ENCODE measurements at places on chromosomes 2 and 18. TPM values are rescaled to one million over a fixed set of nuclear protein-coding genes. Genes with fewer than 3 reads are reported as not detected.

DNA sequence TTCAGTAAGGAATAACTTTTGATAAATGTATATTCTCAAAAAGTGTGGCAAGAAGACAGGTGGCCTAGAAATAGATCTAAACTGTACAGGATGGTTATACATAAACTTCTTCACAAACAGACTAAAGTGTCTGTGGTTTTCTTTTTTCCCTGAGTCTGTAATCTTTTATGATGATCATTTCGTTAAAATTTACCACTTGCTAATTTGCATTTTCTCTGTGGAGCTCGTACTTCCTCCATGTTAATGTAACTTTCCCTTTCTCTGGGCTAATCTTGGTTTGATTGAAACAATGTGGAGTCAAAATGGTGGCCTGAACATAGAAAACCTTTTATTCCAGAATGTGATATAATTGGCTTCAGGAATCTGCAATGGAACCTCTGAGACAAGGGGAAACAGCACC is 166.2 kb downstream of the FTCDNL1 start:
- no peak for DNase-seq
- H3K4me3 ChIP-seq, result no peak overlapping the region
- no peaks in the 10 kb centered on the region for H3K36me3 ChIP-seq
- peaks cover 14% of the 10 kb centered on the region for H3K4me1 ChIP-seq
- H3K27me3 ChIP-seq, result peaks cover 2% of the 10 kb centered on the region

- no peaks in the 10 kb centered on the region for H3K36me3 ChIP-seq
- no peak overlapping the region for H3K4me3 ChIP-seq
- DNase-seq, result no peak
- H3K27ac ChIP-seq, result no peak overlapping the region
Measured at GRCh38 chr2:41141146-41141791, 689.4 kb upstream of the SLC8A1 start.

- no peak overlapping the region for H3K4me3 ChIP-seq
- no peaks in the 10 kb centered on the region for H3K27me3 ChIP-seq
- H3K27ac ChIP-seq, result no peak overlapping the region
- H3K36me3 ChIP-seq, result no peaks in the 10 kb centered on the region
- no peak for DNase-seq
Measured at GRCh38 chr2:163191372-163191771, 352.8 kb upstream of the KCNH7 start.

DNA sequence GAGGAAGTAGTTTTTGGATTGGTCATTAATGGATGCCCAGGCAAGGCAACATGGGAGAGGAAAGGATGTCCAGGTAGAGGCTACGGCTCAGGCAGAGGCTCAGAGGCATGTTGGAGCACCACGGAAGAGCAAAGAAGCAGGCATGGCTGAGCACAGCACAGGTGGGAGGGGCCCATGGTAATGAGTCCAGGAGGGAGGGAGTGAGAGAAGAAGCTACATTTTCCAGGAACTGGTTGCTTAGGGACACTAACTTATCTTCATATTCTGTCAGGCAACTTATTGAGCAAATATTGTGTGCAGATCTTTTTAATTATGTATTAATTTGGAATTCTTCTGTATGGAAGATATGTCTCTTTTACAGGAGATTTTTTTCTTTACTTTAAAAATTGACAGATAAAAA is 42.2 kb downstream of the ARHGEF4 start:
- DNase-seq, result no peak
- H3K36me3 ChIP-seq, result no peaks in the 10 kb centered on the region
- H3K27ac ChIP-seq, result no peak overlapping the region
- H3K27me3 ChIP-seq, result peaks cover 19% of the 10 kb centered on the region
- no peak overlapping the region for H3K4me3 ChIP-seq

DNA sequence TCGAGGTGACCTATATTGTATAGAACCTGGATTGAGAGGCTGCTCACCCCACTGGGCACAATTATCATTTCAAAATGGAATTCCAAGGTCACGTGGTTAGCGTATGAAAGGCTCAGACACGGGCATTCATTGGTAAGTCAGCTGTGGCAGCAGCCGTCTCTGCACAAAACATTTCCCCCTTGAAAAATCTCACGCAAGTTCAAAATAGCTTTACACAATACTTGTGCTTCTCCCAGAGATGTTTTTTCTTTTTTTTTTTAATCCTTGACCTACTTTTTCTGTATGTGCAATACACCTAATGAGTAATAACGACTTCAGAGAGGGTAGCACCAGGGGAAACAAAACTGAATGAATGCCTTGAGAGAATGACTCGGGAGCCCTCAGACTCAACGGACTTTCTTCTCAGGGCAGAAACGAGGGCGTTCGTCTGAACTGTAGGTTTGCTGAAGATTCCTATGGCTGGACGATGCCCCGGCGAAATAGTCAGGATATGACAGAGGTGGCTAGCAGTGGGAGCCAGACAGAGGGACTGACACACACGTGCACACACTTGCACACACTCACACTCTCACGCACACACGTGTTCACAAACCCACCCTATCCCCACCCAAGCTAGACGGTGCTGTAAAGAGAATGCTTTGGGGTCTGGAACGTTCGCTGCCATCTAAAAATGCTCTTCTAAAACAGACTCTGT is 77.8 kb downstream of the PDCL3 start:
- peaks cover 37% of the 10 kb centered on the region for H3K4me1 ChIP-seq
- no peak overlapping the region for H3K27ac ChIP-seq
- no peaks in the 10 kb centered on the region for H3K36me3 ChIP-seq
- DNase-seq, result no peak
- H3K4me3 ChIP-seq, result no peak overlapping the region

DNA sequence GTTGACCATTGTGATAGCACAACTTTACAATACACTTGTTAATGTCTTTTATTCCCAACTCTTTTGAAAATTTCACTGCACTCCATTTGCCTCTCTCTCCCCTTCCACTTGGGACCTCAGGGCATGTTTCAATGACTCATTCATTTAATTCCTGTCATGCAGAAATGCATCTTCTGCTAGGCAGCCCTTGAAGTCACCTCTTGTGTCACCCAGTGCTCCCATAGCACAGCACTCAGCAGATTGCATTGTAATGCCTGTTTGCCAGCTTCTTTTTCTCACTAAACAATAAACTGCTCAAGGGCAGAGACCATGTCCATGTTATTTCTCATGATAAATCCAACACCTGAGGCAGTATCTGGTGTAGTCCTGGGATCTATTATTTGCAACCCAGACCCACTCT is 85.9 kb upstream of the ACSL3 start:
- no peak overlapping the region for H3K4me3 ChIP-seq
- H3K4me1 ChIP-seq, result no peaks in the 10 kb centered on the region
- no peaks in the 10 kb centered on the region for H3K36me3 ChIP-seq
- DNase-seq, result no peak

DNA sequence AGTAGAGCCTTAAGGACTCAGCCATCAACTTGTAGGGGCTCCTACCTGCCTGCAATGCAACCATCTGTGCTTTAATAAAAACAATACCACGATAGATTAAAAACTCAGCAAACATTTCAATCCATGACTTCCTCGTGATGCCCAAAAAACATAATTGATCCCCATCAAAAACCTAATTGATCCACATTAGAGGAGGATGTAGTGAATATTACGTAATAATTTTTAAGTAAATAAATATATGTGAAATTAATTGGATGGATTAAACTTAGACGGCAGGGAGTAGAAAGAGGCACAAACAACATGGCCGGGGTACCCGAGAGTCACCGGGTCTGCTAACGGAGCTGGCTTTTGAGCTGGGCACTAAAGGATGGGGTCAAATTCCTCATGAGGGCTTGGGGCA is 87.3 kb downstream of the ARL4C start:
- H3K36me3 ChIP-seq, result no peaks in the 10 kb centered on the region
- DNase-seq, result no peak
- H3K27me3 ChIP-seq, result no peaks in the 10 kb centered on the region
- peaks cover 11% of the 10 kb centered on the region for H3K4me1 ChIP-seq

DNA sequence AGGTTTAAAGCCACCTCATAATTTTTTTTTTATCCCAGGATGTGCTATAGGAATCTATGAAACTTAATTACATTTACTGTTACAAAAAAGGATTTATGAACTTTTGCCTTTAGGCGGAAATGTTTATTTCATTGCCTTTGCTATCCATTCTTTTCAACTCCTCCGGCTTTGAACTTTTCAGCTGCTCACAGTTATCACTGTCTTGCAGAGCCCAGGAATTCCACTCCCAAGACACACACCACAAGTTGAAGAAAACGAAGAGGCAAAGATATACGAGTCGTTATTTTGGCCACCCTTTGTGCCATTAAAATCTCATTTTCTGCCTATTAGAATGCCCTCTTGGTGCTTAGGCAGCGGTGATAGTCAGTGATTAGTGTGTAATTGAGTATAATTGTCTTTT is 80.0 kb downstream of the PAX3 start:
- H3K36me3 ChIP-seq, result no peaks in the 10 kb centered on the region
- DNase-seq, result no peak
- H3K4me1 ChIP-seq, result no peaks in the 10 kb centered on the region
- H3K27ac ChIP-seq, result no peak overlapping the region
- no peaks in the 10 kb centered on the region for H3K27me3 ChIP-seq

DNA sequence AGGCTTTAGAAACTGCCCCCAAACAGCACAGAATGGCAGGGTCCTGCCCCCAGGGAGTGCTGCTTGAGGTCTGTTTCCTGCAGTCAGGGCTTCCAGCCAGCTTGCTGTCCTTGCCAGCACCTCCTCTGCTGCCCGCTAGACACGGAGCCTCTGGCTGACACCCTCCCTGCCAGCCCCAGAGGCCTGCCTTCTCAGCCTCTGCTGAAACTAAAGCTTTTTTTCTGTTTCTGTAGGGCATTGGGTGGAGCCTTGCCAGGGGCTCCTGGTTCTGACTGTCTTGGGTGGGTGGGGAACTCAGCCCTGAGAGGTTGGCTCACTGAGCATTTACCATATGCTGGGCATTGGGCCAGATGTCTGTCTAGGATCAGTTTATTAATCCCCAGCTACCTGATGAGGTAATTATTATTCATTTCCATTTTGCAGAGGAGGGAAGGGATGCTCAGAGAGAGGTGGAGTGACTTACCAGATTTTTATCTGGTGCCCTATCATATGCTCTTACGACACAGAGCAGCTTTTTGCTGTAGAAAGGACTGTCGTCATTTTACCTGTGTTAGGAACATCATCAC is 35.4 kb downstream of the INPP4A start:
- no peaks in the 10 kb centered on the region for H3K27me3 ChIP-seq
- peaks cover 100% of the 10 kb centered on the region for H3K4me1 ChIP-seq
- peak overlapping the region; percentile 64 for H3K4me3 ChIP-seq
- H3K36me3 ChIP-seq, result peaks cover 57% of the 10 kb centered on the region
- peak; percentile 62 for DNase-seq
- peak overlapping the region; percentile 93 for H3K27ac ChIP-seq

- no peaks in the 10 kb centered on the region for H3K27me3 ChIP-seq
- no peak overlapping the region for H3K27ac ChIP-seq
- H3K4me3 ChIP-seq, result no peak overlapping the region
- DNase-seq, result no peak
- no peaks in the 10 kb centered on the region for H3K4me1 ChIP-seq
Measured at GRCh38 chr18:4960578-4960977, 236.5 kb downstream of the AKAIN1 start.

- no peaks in the 10 kb centered on the region for H3K4me1 ChIP-seq
- no peaks in the 10 kb centered on the region for H3K27me3 ChIP-seq
- H3K36me3 ChIP-seq, result peaks cover 25% of the 10 kb centered on the region
- DNase-seq, result no peak
- H3K4me3 ChIP-seq, result no peak overlapping the region
- no peak overlapping the region for H3K27ac ChIP-seq
Measured at GRCh38 chr2:215367662-215368492, 56.0 kb downstream of the ATIC start.

DNA sequence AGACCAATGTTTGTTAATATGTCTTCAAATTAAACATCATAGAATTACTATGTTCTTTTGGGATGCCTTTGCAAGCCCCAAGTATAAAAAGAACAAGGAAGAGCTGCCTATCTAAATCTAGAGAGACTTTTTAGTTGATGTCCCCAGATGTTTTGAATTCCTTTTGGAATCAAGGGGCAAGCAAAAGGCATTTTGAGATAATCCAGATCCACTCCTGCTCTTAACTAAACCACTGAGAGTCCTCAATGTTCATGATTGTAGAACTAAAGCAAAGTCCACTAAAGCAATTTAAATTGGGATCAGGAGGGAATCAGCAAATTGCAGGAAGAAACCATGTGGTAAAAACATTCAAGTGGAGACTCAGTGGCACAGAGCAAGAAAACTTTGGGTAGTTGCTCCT is 558.5 kb upstream of the VRK2 start:
- no peaks in the 10 kb centered on the region for H3K27me3 ChIP-seq
- H3K27ac ChIP-seq, result no peak overlapping the region
- no peaks in the 10 kb centered on the region for H3K36me3 ChIP-seq
- DNase-seq, result no peak
- H3K4me1 ChIP-seq, result no peaks in the 10 kb centered on the region

GRCh38 chr2:85528355-85528754 is 10.6 kb upstream of the MAT2A start:
- peaks cover 24% of the 10 kb centered on the region for H3K27me3 ChIP-seq
- no peak for DNase-seq
- no peak overlapping the region for H3K4me3 ChIP-seq
- no peaks in the 10 kb centered on the region for H3K36me3 ChIP-seq

DNA sequence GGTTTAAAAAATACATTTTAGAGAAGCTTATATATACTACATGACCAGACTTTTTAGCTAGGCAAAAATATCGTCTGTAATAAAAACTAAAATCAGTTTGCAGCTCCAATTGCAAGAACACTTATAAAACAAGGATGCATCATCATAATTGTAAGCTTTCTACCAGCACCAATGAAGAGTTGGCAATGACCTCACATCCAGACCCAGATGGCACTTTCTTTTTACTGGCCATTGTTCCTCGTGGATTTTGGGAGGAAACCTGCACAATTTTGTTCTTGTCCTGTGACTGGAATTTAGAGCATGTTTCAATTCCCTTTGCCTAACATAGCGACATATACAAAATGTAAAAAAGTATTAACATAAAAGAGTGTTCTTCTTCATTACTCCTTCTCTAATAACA is 174.3 kb downstream of the ZNF521 start:
- no peak overlapping the region for H3K27ac ChIP-seq
- no peaks in the 10 kb centered on the region for H3K4me1 ChIP-seq
- no peak for DNase-seq
- H3K4me3 ChIP-seq, result no peak overlapping the region
- peaks cover 6% of the 10 kb centered on the region for H3K27me3 ChIP-seq

- H3K4me1 ChIP-seq, result no peaks in the 10 kb centered on the region
- no peak overlapping the region for H3K27ac ChIP-seq
- no peaks in the 10 kb centered on the region for H3K27me3 ChIP-seq
- no peaks in the 10 kb centered on the region for H3K36me3 ChIP-seq
- no peak overlapping the region for H3K4me3 ChIP-seq
Measured at GRCh38 chr2:150286730-150287362, 200.6 kb downstream of the RND3 start.

- no peak overlapping the region for H3K27ac ChIP-seq
- H3K36me3 ChIP-seq, result peaks cover 42% of the 10 kb centered on the region
- peaks cover 21% of the 10 kb centered on the region for H3K4me1 ChIP-seq
- DNase-seq, result no peak
- no peaks in the 10 kb centered on the region for H3K27me3 ChIP-seq
- H3K4me3 ChIP-seq, result no peak overlapping the region
Measured at GRCh38 chr2:239168575-239168974, 232.2 kb downstream of the HDAC4 start.

DNMT3A gene
- total RNA-seq, result 76.4 TPM

ARHGEF4 gene
- 2.9 TPM for total RNA-seq

C2orf81 gene
- 1.5 TPM for total RNA-seq

CDCA7 gene
- 119 TPM for total RNA-seq

INHBB gene
- not detected for total RNA-seq

MAB21L4 gene
- not detected for total RNA-seq

SDC1 gene
- not detected for total RNA-seq

UNC80 gene
- not detected for total RNA-seq

Measured in activated CD8-positive, alpha-beta T cell treated with anti-CD3 and anti-CD28 coated beads, Interleukin-2, amount 10 ng/mL, durations not matched to agents 7 days and 5 days (primary cell).